Left ventricle myocardium inferior (tissue), 1 donor: ENCODE measurements at places on chromosomes 2 and 18. TPM values are rescaled to one million over a fixed set of nuclear protein-coding genes. Genes with fewer than 3 reads are reported as not detected.

The XDH gene
- total RNA-seq: 0.05 TPM

The MLPH gene
- total RNA-seq: 73.5 TPM

The NDUFAF7 gene
- 27.5 TPM for total RNA-seq

The WIPF1 gene
- 15.0 TPM for total RNA-seq

The SCRN3 gene
- 47.6 TPM for total RNA-seq

The MRPL33 gene
- 390 TPM for total RNA-seq

The DAPL1 gene
- total RNA-seq: not detected

The CD207 gene
- total RNA-seq: not detected

The TMEM247 gene
- total RNA-seq: not detected

The SERPINB12 gene
- total RNA-seq: not detected

The DGKD gene
- 41.7 TPM for total RNA-seq

The C2orf15 gene
- total RNA-seq: not detected

The MAL gene
- 4.4 TPM for total RNA-seq

The RGPD4 gene
- total RNA-seq: not detected

The SCYGR4 gene
- not detected for total RNA-seq

The RAMP1 gene
- 168 TPM for total RNA-seq

The KCNJ13 gene
- total RNA-seq: not detected

The DTNA gene
- total RNA-seq: 167 TPM

The METTL5 gene
- total RNA-seq: 60.4 TPM

The DCDC2C gene
- not detected for total RNA-seq

The DQX1 gene
- total RNA-seq: 0.11 TPM

The USP40 gene
- 20.0 TPM for total RNA-seq

The TUBA4A gene
- total RNA-seq: 130 TPM

The SERPINB5 gene
- total RNA-seq: not detected

The TCF23 gene
- 0.08 TPM for total RNA-seq

The LHCGR gene
- 0.16 TPM for total RNA-seq

The CD8B gene
- total RNA-seq: 0.22 TPM

The DDX1 gene
- total RNA-seq: 156 TPM

The PLEKHH2 gene
- 1.3 TPM for total RNA-seq

The ATOH8 gene
- total RNA-seq: 23.3 TPM

The CXCR1 gene
- 0.44 TPM for total RNA-seq

The FMNL2 gene
- total RNA-seq: 5.5 TPM

The TCF4 gene
- total RNA-seq: 58.9 TPM

The NT5DC4 gene
- not detected for total RNA-seq

The PRKCE gene
- 14.7 TPM for total RNA-seq

The CYP27C1 gene
- total RNA-seq: 0.11 TPM

The RIT2 gene
- total RNA-seq: not detected

The CRYBA2 gene
- total RNA-seq: not detected

The KRTCAP3 gene
- 0.63 TPM for total RNA-seq

The LRRC30 gene
- total RNA-seq: not detected

The C2orf66 gene
- total RNA-seq: not detected

The FN1 gene
- total RNA-seq: 154 TPM

The ARHGAP25 gene
- total RNA-seq: 5.3 TPM

The MROH2A gene
- not detected for total RNA-seq

The NOSTRIN gene
- 14.7 TPM for total RNA-seq

The CNTNAP5 gene
- total RNA-seq: not detected

The SLC8A1 gene
- 990 TPM for total RNA-seq

The C2orf80 gene
- not detected for total RNA-seq

The PSMD14 gene
- 42.3 TPM for total RNA-seq

The TPO gene
- 7.1 TPM for total RNA-seq

The AKAIN1 gene
- not detected for total RNA-seq

The MAP3K19 gene
- not detected for total RNA-seq

The RESP18 gene
- total RNA-seq: not detected
